MG63 (cell line): ENCODE measurements at places on chromosomes 2 and 18. TPM values are rescaled to one million over a fixed set of nuclear protein-coding genes. Genes with fewer than 3 reads are reported as not detected.
A peak's percentile ranks its signal among the peaks of the same experiment; 100 is the strongest.

METAP1D gene
- 6.9 and 16.4 TPM in 2 replicates for total RNA-seq

- DNase-seq: no peak
Measured at GRCh38 chr2:210519594-210519993, 36.8 kb upstream of the CPS1 start.

DNA sequence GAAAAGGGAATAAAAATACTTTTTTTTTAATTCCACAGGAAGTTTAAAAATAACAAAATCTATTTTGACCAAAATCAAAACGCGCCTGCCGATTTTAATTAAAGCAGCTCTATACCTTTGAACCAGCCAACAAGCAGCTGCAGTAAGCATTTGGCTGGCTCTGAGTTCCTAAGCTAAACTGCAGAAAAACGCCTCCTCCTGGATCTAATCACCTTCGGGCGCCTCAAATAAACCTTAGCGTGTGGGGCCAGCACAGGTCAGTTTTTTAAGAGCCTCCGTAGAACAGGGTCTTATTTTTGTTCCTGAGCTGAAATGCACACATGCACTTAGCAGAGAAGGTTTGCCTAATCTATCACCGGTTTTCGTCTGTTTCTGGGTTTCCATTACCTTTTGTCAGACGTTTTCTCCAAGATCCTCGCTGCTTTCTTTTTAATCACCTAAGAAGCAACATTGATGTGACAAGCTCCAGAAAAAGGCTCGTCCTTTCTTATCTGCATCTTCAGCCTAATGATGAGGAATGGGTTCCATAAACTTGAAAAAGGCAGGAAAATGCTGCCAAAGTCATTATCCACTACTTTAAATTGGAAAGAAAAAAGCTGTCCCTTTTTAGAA, 64.7 kb upstream of the HNRNPA3 start:
- DNase-seq: no peak

CCDC178 gene
- total RNA-seq: not detected in 2 replicates

GRP gene
- total RNA-seq: not detected in 2 replicates

DNA sequence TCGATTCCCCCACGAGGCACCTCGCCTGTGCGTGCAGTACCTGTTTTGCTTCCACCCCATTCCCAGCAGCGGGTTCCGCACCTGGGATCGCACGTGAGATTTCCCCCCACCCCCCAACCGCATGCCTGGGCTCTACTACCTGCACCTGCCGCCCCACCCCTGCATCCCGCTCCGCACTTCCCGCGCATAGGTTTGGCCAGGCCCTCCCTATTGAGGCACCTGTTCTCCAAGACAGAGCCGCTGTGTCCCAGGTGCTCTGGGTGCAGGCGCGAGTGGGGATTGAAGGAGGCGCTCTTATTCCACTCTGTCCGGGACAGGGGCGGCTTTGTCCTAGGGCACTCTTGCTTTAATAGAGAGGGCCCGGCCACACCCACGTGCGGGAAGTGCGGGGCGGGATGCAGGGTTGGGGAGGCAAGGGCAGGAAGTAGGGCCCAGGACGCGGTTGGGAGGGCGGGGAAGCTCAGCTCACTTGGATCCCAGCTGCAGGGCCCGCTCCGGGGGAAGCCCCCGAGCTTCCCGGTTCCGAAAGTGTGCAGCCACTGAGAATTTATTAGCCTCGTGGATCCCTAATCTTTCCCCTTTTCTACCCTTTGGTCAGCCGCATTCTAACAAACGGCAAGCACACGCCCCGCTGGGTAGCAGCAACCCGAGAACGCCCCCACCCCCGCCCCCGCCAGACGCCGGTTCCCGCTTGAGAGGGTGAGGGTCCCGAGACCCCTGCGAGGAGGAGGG, 670 bp upstream of the MOCOS start:
- peak; percentile 66 for DNase-seq

DNA sequence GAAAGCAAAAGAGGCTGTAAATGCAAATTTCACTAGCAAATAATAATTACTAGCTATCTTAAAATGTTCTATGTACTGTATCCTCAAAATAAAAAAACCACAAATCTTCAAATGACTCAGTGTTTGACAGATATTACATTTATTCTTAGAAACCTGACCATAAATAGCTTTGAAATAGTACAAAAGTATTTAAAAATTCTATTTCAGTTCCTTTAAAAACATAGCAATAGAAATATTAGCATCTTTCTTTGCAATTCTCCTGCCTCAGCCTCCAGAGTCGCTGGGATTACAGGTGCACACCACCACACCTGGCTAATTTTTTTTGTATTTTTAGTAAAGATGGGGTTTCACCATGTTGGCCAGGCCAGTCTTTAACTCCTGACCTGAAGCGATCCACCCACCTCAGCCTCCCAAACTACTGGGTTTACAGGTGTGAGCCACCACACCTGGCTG, 50.6 kb downstream of the MSH6 start:
- DNase-seq: no peak

HJURP gene
- 59.1 and 67.1 TPM in 2 replicates for total RNA-seq

LOXHD1 gene
- not detected in 2 replicates for total RNA-seq

DNA sequence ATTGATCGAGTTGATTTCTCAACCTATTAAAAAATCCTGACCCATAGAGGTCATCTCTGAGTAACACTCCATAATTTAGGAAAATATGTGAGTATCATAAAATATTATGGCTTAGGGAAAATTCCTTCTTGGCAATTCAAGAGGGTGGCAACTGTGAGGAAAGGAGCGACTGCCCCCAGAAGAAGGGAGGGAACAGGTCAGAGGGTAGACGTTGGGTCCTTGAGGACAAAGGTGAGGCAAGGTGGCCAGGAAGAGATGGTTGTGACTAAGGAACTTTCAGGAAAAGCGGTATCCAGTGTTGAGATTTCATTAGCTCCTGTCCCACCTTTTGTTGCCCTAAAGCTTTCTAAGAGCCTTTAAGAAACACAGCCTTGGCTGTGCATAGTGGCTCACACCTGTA, 10.5 kb upstream of the AGAP1 start:
- DNase-seq: no peak

DNA sequence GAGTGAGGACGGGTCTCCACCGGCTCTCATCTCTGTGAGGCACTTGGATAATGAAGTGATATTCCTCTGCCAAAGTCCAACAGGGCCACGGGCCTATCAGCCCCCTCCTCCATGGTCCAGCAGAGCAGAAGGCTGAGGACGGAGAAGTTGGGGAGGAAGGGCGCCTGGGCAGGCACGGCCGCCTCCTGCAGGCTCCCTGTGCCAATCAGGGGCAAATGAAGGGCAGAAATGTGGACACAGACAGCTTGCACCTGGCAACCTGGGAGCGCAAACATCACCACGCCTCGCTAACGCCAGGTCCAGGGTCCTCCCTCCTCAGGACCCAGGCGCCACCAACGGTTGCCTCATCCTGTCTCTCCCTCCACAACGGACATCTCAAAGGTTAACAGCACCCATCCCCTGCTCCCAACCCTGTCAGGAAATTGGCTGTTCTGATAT, 24.3 kb downstream of the SMAD7 start:
- DNase-seq: no peak

DNA sequence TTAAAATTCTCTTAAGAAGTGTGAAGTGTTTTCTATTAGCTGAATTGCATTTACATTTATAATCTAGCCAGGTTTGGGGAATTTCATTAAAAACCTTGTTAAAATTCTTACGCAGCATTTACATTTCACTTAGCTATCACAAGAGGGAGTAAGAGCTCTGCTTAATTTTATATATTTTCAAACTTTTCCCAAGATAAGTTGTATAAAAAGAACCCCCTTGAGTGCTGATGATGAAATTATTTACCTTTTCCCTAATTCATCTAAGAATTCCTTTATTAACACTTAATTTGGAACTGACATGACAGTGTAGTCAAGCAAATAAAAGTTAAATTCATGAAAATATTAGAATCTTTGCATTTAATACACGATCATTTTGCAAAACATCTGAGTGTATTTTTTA, 54.2 kb upstream of the ZSWIM2 start:
- DNase-seq: no peak

DNA sequence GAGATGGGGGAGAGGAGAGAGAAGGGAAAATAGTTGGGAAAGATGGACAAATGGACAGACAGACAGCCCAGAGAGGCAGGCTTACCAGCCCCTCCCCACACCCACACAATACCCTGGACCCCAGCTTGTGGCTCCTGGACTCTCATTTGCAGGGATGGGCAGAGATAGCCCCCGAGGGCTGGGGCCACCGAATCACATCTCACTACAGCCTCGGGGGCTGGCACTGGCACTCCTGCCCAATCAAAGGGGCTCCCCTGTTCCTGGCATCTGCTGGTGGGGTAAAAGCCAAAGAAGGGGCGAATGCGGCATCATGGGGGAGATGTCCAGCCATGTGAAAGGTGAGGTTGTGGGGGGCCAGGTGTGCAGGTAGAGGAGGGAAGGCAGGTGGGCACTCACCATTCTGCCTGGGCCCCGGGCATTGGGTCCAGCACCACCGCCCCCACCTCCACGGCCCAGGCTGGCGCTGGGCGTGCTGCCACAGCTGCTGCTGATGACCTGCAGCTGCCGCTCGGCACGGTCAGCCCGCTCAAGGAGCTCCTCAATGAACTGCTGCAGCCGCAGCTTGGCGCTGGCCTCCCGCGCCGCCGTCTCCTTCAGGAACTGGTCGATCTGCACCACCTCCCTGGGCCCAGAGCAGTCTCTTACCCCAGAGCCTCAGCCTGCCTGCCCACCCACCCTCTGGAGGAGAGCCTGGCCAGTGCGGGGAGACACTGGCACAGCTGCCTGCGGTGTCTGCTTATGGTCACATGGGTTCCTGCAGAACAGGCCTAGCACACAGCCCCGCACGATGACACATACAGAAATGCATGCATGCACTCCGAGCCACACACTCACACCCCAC, 18.0 kb downstream of the FBXO41 start:
- no peak for DNase-seq

MC5R gene
- 0.69 and 0.99 TPM in 2 replicates for total RNA-seq

GRCh38 chr2:239096676-239097427, 249.0 kb downstream of the TWIST2 start:
- DNase-seq: no peak

ESCO1 gene
- 7.3 and 13.3 TPM in 2 replicates for total RNA-seq

SLC30A3 gene
- total RNA-seq: not detected in 2 replicates

DNA sequence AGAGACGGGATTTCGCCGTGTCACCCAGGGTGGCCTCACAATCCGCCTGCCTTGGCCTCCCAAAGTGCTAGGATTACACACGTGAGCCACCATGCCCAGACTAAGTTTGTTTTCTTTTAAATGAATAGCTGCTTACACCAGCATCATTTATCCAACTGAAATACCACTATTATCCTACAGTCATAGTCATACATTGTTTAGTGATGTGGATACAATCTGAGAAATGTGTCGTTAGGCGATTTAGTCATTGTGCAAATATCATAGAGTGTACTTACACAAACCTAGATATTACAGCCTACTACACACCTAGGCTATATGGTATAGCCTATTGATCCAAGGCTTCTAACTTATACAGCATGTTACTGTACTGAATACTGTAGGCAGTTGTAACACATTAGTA, 10.3 kb downstream of the ZC3H15 start:
- no peak for DNase-seq

GRCh38 chr2:42809819-42810120, 17.4 kb upstream of the HAAO start:
- DNase-seq: peak; percentile 90

DNA sequence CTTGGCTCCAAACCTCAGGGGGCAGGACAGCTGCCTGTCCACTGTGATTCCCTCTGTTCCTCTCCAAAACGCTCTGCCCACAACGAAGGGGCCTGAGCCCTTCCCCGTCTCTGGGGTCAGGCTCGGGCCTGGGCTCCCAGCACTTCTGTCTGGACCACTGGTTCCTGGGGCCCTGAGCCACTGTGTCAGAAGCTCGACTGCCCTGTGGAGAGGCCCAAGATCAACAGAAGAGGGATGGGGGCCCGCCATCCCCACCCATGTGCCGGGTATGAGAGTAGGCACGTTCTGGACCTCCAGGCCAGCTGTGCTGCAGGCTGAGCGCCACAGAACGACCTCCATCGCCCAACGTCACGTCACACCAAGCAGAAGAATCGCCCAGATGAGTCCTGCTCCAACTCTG, 119.9 kb upstream of the HS6ST1 start:
- no peak for DNase-seq

UNC80 gene
- total RNA-seq: not detected in 2 replicates

DNA sequence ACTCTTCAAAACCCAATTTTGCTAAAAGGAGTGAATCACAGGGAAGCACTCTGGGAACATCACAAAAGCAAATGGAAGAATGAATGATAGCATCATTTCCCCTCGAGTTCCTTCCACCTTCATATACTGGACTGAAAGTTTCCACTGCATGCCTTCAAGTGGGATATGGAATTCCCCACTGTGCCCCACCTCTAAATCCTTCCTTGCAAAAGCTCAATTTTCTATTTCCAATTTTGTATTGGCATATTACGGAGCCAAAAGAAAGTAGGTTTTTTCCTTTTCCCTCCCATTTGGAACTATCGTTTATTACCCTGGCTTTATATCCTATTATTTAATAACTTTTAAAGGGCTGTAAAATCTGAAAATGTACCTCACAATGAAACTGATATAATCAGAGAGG, 149.3 kb downstream of the PIEZO2 start:
- no peak for DNase-seq

MAPK4 gene
- not detected in 2 replicates for total RNA-seq

FOXI3 gene
- total RNA-seq: not detected in 2 replicates

DNA sequence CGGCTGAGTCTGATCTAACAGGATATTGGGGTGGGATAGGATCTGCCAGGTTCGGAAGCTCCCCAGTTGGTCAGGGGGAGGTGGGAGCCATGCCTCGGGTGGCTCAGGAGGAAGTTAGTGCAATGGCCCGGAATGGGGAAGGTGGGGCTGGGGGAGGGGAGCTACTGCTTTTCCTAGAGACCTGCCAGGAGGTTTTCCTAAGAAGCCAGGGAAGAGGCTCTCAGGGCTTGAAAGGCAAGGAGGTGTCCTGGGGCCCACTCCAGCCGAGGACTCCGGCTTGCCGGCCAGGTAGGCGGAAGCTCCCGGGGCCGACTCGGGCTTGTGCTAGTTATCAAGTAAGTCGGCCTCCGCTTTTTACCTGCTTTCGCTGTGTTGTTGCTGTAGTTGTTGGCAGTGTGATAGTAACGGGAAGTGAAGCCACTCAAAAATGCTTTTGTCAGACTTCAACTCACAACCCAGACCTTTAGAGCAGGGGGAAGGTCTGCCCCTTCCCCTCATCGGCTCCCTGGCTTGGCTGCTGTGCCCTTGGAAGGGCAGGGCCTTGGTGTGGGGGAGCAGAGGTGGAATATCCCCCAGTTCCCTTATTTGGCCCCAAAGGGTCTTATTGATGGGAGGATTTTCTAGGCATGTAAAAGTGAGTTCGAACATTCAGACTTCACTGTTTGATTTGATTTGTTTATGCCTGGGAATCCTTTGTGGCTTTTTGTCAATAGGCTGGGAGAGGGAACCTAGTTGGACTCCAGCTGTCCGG, 5.4 kb downstream of the GDF7 start:
- no peak for DNase-seq

C2orf66 gene
- not detected in 2 replicates for total RNA-seq
